CMK (cell line): ENCODE measurements at places on chromosomes 4 and X.
A peak's percentile ranks its signal among the peaks of the same experiment; 100 is the strongest.

DNA sequence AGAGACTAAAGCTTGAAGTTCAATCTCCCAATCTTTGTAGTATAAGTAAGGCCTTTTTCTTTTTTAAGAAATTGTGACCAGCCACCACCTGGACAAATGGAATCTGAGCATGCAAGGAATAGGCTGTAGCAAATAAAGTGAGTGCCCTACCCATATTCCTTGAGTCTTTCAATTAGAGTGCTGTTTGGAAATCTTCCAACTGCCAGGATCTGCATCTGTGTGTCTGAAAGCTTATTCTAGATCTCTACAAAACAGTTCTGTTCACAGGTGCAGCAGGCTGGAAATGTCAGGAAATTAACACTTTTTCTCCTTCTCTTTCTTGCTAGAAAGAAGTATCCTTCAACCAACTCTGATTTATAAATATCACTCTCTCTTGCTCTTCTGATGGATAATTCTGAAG, 76.7 kb upstream of the NDST3 start:
- no peak for DNase-seq

DNA sequence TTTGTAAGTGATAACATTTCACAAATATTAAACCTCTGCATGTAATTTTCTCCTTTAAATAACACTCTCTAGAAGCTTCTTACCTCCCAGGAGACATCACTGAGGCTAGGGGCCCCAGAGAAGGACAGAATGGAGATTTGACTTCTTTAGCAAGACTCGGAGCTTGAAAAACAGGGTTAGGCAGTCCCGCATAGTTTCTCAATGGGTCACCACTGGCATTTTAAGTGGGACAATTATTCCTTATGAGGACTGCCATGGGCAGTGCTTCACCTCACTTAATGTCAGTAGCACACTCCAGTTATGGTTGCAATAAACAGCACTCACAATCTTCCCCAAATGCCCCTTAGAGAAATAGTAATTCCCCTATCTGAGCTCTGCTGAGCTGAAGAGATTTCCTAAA, 66.7 kb upstream of the NOCT start:
- DNase-seq, result no peak

- DNase-seq, result no peak
Observed at GRCh38 chr4:95059663-95060062, 301.9 kb downstream of the BMPR1B start.

DNA sequence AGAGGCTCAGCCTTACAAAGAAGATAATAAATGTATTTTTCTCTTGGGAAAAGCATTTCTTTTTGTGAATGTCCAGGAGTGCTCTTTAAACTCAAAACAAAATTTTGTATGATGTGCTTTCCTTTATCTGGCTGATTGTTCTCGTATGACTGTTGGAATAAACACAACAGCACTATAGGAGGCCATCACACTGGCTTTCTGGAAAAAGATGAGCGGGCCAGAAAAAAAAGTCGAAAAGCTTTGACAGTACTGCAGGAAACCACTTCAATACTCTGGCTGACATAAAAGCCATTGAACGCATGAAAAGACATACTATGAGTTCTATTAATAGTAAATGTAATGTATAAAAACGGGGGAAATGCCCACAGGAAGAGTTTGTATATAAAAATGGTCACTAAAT, 64.7 kb upstream of the CTSO start:
- no peak for DNase-seq

- no peak for DNase-seq
Observed at GRCh38 chrX:30212172-30212571, 3.2 kb upstream of the MAGEB2 start.

GRCh38 chr4:40924096-40924792, 174.5 kb downstream of the NSUN7 start:
- peak; percentile 18 for DNase-seq

DNA sequence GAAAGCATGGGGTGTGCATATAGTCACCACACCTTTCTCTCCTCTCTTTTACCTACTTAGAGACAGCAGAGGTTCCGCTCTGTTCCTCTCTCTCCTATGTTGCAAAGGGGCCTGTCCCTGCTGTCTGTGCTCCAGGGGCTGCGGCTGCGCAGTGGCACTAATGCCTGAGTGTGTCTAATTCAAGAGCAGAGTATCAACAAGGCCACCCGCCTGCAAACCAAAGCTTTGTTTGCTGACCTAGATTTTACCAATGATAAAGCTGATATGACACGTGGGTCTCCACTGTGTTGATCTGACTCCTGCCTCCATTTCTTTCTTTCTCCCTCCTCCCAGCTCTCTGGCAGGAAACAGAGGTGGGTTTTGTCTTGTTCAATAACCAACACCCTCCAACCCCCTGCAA, 74.9 kb downstream of the NSG1 start:
- DNase-seq, result no peak

DNA sequence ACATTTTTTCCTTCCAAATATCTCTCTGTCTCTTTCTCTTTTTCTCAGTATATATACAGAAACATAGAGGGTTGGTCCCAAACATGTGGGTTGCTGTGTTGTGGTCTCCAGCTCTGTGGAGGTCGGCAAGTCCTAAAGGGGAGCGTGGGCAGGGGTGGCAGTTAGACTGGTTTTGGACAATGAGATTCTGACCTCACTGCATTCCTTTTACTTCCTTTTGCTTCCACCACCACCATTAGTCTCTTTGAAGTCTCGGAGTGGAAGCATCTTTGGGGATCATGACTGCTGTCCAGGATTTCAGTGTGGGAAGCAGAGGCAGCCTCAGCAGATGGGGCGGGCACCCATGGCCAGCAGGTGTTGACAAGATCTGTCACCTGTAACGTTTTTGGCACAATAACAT, 1091.8 kb downstream of the RAPGEF2 start:
- no peak for DNase-seq
